ENCODE measurements at places on chromosomes 6 and 20.

DNA sequence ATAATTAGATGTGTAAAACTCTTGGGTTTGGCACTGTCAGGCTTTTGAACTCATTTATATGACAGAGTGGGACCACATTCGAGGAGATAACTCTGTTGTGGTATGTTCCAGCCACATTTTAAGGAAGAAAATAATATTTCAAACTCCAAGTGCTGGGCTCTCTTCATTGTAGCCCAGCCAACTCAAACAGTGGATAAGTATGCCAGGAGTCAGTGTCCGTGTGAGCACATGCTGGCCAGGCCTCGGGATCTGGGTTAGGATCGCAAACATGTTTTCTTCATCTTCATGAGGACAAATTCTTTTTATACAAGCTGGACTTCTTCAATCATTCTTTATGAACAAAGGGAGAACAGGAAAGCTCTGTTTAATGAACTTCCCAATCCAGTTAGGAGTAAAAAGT is 497.5 kb downstream of the MAFB start:
- no peak for DNase-seq

DNA sequence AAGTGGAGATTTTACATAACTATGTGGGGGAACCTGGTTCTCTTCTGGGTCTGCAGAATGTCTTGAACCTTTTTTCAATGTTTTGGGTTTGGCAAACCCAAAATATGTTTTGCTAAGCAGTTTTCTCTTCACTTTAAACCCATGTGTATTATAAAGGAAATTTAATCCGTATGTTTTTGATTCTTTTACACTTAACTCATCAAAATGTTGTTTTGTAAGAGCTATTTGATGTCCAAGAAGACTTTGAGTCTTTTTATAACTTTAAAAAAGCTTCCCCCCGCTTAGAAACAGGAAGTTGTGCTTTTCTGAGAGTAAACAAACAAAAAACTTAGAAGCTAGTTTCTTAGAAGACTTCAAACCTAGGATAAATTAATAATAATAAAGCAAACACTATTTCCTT is 81.9 kb upstream of the CEP162 start:
- DNase-seq, result no peak

DNA sequence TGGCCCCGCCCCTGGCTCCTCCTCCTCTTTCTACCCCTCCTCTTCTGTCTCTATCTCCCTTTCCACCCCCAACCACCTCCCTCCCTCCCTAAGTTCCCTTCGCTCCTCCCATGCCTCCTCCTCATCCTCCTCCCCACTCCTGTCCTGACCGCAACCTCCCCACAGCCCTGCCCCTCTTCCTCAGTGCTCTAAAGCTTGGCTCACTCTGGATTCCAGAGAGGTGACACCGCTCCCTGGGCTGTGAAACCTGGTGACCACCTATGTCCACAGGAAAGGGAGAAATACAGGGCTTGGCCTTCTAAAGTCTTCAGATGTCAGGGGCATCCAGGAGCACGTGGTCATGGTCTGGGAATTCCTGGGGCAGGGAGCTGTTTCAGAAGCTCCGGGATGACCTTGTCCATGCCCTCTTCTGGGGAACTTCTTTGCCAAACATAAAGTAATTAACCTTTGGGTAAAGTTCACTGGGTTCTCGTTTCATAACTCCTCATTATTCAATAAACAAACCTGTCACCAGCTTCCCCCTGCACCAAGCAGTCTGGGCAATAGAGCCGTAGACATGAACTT is 345 bp upstream of the CST5 start:
- no peak for DNase-seq

- no peak for DNase-seq
Observed at GRCh38 chr6:22281341-22282085, 15.3 kb downstream of the PRL start.

DNA sequence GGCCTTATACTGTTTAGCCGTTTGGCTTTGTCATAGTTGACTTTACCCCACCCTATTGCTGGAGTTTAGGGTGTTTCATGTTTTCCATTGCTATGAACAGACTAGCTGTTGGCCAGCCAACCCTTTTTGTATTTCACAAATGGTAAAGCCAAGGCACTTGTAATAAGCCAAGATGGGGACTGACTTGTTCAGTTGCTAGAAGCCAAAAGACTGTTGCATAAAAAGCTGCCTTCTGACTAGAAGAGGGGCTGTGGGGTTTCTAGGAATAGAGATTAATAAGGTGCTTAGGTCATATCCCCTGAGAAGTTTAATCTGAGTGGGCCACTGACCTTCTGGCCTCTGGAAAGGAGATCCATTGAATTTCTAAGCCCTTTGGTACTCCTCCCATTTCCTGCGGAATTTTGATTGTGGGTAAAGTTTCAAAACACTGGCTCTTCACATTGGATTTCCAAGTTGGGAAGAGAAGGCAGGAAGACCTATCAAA is 211.1 kb downstream of the PLCB4 start:
- DNase-seq, result no peak

DNA sequence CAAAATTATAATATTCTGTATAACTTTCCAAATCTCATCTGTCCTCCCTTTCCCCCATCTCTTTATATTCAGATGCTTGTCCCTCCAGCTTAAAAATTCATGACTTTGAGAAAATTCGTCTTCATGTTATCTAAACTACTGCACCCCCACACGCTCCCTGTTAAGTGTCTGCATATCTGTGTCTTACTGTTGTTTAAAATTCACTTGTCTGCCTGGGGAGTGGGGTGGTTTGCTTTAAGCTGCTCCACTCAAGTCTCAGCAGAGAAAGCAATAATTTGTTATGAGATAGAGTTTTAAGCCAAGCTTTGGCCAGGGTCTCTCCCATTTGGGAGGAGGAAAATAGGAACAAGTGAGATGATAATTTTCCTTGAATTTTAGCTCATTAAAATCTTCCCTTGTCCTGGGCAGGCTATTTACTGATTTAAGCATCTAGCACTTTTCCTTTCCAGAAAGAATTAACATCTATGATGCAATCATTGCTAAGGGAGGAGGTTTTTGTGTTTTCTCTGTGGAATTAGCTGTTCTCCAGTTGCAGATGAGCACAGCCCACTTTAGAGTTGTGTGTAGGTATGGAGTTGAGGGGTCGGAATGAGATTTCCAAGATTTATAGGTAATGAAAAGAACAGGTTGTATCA is 36.8 kb downstream of the MTHFD1L start:
- no peak for DNase-seq

DNA sequence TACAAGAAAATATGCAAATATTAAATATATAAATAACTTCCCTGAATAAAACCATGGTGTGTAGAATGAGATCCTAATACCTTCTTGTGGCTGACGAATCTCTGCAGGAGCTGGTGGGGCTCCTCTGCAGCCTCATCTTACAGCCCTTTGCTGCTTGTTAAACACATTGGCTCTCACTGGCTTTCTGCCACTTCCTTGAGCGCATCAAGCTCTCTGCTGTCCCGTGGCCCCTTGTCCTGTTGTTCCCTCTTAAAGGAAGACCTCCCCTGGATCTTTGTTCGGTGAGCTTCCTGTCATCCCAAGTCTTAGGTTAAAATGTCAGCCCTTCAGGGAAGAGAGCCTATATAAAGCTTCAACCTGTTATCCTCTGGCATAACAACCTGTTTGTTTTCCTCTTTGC is 519.6 kb downstream of the DOK5 start:
- DNase-seq, result no peak

DNA sequence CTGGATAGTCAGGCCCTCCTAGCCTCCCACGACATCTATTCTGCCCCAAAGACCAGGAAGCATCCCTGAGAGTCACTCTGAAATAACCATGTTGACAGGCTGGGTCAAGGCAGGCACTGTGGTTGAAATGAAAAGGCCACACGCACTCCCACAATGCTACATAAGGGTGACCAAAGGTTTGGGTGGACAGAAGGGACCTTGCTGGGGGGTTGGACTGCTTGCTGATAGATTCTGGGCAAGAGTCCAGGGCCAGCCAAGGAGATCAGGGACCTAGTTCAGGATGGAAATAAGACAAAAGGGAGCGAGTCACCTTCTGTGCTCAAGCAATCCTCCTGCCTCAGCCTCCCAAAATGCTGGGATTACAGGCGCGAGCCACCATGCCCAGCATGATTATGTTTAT is 32.5 kb upstream of the DSN1 start:
- no peak for DNase-seq

- DNase-seq, result no peak
Observed at GRCh38 chr20:4021906-4022305, 6.5 kb upstream of the RNF24 start.

GRCh38 chr20:20201124-20201523 is 148.8 kb downstream of the CFAP61 start:
- DNase-seq, result no peak

DNA sequence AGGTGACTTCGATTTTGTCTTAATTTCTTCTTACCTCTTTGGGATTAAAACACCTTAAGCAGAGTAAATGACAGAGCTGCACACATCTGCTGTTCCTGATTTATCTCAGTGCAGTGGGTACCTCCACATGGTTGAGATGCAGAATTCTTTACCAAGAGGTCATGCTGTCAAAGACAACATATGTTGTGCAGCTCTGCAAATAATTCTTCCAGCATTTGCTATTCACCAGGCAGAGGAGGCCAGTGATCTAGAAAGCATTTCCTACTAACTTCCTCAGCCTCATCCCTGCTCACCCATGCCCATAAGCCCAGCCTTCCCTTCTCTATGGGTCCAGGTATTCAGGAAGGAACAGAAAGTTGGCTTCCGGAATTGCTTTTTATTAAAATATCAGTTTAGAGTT is 109.3 kb downstream of the THBS2 start:
- DNase-seq, result no peak

DNA sequence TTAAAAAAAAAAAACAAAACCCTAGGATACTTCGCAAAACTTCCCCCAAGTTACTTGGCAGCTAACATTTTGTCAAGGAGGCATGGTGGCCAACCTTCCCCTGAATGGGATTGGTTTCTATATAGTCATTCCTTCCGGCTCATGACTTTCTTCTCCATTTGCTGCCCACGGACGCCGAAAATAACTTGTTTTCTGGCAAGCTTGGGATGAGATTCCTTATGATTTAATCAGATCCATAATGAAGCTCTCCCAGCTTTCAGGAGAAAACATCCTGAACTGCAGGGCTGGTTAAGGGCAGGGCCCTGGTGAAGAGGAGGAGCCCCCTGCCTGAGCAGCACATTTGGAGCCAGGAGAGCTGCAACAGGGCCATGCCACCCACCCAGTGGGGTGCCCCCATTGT is 49.9 kb downstream of the PPP1R16B start:
- DNase-seq, result no peak

DNA sequence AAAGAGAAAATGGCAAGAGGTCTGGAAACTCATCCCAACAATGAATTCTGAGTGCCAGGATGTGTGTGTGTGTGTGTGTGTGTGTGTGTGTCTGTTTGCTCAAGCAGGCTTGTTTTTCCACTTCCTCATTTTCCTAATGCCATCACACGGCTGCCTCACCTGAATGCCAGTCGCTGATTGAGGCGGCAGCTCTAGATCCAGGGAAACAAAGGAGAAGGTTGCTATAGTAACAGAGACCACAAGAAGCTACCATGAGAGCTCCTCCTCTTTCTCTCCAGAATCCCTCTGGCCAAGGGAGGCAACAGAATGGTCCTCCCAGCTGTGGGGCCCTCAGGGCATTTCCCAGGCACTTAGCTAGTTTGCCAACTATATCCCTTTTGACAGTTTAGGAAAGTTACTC is 241.1 kb upstream of the TSHZ2 start:
- no peak for DNase-seq

DNA sequence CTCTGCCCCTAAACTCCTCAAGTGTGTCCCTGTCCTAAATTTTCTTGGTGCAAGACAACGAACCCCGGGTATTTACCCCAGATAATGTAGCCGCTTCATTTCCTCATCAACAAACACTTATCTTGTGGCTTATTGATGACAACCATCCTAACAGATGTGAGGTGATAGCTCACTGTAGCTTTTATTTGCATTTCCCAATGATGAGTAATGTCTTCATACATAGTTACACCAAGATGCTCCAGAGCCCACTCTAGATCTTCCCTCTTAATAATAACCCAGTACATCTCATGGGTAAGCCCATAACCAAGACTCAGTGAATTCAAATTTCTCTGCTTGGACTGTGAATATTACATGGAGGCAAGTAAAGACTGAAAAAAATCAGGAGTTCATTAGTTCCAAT is 48.2 kb upstream of the BEND6 start:
- no peak for DNase-seq

DNA sequence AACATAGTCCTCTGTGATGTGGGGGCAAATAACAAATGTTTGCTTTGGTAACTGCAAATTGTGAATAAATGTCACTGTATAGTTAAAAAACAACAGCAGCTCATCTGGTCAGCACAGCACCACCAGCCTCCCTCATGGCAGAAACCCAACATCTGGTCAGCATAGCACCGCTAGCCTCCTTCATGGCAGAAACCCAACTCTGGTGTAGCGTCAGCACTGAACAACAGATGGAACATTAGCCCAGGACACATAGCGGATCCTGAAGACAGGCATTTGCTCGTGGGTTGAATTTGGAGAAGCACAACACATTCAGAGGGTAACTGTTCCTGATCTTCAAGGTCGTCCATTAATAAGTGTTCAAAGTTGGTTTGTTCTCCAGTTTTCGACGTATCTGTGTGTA is 265.9 kb downstream of the DLL1 start:
- no peak for DNase-seq

GRCh38 chr20:44716309-44717106 is 1.3 kb downstream of the CCN5 start:
- DNase-seq, result no peak

GRCh38 chr6:147546501-147547368 is 38.2 kb downstream of the SAMD5 start:
- DNase-seq, result no peak

GRCh38 chr20:31894980-31895675 is 24.7 kb downstream of the TTLL9 start:
- DNase-seq, result peak; percentile 51

DNA sequence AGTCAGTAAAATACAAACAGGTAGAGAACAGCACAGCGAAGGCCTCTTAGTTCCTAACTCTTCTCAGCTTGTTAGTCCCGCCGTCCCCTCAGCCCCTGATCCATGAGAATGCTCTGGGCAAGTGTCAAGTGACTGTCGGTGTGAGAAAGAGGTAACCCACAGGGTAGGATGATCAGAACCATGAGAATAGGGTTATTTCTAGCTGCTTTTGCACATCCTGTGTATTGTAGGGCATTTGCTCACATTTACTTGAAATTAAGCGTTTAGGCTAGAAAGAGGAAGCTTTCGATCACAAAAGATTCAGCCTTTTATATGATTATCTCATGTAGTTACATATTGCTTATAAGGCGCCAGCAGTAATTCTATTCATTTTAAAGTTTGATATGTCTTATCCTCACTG is 103.0 kb upstream of the PDE10A start:
- DNase-seq, result no peak

GRCh38 chr6:140817176-140817575 is 1315.5 kb upstream of the GJE1 start:
- no peak for DNase-seq

- DNase-seq, result no peak
Observed at GRCh38 chr6:100823041-100823440, 58.1 kb downstream of the ASCC3 start.
